Pancreas (tissue), 10 donors: ENCODE measurements at places on chromosomes 3 and 15. TPM values are rescaled to one million over a fixed set of nuclear protein-coding genes. Genes with fewer than 3 reads are reported as not detected.

Gene HRH1
- total RNA-seq, result 0.23 TPM

DNA sequence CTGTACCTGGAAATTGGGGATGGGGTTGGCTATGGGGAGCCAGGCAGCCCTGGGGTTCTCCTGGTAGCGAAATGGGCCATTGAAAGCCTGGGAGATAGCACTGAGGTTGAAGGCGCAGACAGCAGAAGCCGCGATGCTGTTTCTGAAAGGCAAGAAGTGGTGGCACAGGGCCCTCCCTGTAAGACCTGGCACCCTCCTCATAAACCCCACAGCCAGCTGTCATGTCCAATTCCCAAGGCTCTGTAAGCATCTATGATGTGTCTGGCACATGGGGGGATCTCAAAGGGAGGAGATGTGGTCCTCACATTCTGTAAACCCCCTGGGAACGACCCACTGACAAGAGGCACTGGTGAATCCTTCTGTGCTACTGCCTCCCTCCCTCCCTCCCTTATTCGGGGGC lies 104.0 kb downstream of the SEMA5B start:
- DNase-seq, result no peak

Gene HYAL1
- 7.1 TPM for total RNA-seq

DNA sequence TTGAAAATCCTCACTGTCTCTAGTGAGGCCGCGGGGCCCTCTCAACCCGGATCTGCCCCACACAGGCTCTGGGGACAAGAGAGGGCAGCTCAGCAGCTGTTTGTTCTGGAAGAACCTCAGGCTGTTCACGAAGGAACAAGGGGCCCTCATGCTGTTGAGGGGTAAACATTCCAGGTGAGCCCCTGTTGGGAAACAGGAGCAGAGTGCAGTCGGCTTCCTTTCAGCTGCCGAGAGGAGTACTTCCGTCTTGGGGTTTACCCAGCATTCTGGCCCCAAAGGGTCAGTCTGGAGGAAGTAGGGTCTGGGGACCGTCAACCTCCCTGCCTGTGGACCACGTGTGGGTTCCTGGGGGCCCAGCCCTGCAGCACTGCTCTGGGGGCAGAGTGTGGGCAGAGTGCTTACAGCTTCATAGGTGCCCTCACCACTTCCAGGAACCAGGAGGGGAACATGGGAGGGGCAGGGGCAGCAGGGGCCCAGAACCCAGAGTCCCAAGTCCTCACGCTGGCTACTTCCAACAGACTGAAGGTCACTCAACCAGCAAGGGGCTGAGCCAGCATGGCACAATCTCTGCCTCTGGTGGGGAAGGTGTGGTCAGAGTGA lies 49.2 kb upstream of the CTSH start:
- no peak for DNase-seq

GRCh38 chr15:67979281-67979680 lies 74.8 kb upstream of the PIAS1 start:
- no peak for DNase-seq

DNA sequence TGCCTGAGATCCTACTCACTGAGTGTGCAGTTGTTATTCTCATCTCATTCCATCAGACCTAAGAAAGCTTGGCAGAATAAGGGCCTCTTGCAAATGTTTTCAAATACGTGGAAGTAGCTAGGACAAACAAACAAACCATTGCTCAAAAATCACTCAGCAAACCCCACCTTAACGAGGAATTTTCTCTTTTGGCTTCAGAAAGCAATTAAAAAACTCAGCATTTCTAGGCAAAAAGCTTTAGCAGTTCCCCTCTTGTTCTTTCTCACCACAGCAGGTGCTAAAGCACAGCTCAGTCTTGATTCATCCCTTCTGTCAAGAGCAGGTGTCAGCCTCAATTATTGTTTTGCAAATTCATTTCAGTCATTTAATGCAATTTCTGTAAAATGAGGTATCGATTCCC lies 58.6 kb upstream of the NUDT16 start:
- no peak for DNase-seq

GRCh38 chr3:46107682-46108081 lies 80.4 kb upstream of the XCR1 start:
- no peak for DNase-seq

GRCh38 chr3:11230832-11231231 lies 41.4 kb upstream of the ATG7 start:
- no peak for DNase-seq

DNA sequence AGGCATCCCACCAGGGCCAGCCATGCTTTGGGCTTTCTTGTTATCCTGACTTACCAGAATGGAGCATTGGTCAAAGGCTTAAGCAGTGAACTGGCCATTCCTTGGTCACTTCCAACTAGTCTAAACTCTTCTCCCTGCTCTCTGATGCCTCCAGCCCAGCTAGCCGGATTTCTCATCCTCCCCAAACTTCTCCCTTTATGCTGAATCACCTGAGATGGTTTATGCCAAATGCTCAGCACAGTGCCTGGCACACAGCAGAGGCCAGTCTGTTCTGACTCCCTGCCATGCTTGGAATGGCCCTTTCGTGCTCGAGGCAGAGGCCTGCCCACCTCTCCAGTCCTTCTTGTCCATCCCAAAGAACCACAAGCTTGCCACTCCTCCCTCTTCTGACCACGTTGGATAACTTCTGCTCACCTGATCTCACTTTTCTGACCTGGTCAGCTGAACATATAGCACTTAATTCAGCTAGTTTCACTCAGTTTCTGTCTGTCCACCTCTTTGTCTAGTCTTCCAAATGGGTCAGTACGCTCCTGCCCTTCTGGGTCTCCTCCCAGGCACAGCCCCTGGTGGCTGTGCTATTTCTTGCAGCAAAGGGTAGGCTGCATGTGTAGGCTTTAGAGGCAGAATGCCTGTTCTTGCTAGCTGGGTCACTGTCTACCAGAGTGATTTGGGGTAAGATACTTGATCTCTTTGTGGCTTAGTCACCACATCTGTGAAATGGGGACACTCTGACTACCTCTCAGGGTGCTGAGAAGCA lies 2.2 kb upstream of the RBP1 start:
- no peak for DNase-seq

GRCh38 chr3:107117922-107118536 lies 259.2 kb upstream of the CCDC54 start:
- no peak for DNase-seq

Gene SAMMSON
- not detected for total RNA-seq

Gene HIGD2B
- 0.12 TPM for total RNA-seq

Gene SCG5
- 110 TPM for total RNA-seq

GRCh38 chr3:81080608-81081007 lies 680.8 kb downstream of the GBE1 start:
- no peak for DNase-seq

Gene GOLGA8B
- 106 TPM for total RNA-seq

DNA sequence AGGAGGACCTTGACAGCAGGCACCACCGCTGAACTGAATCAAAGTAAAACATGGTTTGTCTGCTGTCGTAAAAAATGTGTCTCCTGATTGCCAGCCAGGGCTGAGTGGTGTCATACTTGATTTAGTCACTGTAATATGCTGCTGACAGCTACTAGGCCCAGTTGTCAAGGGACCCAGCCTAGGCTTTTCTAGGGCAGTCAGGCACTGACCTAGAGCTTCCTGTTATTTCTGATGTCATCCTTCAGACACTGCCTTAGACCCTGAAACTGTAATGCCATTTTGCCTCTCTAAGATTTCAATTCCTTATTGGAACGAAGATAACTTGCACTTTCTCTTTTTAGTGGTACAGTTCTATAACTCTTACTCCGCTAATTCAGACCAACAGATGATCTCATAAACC lies 2.6 kb upstream of the MRPL3 start:
- no peak for DNase-seq

Gene EXD1
- total RNA-seq, result not detected

DNA sequence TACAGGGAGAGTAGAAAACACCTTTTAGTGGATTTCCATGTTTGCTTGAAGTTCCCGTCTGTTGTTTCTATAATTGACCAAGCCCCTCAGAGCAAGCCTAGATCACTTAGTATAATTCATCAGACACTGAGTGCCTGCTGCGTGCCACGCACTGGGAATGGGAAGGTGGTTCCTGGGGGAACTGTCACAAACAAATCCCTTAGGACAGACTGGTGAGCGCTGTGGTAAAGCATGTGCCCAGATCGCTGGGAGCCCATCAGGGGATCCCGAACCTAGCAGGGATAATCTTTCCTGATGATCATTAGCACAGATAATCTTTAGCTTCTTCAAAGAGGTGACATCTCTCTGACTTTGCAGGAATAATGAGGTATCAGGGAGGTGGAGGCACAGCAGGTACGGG lies 9.6 kb downstream of the MRPS11 start:
- no peak for DNase-seq

- no peak for DNase-seq
Measured at GRCh38 chr15:78944202-78944625, 632 bp downstream of the CTSH start.

DNA sequence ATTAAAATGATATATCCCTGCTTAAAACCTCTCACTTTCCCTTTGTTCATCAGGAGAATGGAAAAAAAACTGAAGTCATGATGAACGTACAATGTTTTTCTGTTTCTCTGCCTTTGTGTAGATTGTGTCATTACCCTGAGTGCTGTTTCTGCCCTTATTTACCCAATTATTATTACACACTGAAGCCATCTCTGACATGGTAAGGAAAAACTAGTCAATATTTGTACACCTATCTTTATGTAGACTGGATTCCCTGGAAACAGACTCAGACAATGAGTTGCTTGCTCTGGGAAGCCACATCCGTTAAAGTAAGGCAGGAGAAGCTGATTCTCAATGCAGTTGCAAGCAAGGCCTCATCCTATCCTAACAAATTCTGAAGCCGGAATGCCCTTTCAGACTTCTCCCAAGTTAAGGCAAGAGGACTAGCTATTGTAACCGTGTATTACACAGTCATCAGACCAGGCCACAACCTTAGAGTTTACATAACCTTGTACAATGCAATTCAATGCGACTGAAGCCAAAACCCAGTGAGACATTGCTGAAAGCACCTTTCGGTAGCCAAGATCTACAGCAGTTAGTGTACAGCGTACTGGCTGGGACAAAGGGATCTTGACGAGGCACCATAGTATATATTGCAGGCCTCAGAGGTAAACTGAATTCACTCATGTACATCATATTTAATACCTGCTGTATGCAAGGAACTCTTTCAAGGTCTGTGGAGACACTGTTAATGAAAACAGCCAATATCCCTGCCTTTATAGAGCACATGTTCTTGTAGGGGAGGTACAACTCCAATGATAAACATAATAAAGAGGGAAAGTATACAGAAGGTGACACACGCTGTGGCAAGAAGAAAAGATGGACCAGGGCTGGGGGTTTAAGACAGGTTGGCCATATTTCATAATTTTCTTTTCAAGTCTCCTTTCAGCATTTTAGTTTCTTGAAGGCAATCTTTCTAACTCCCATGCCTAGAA lies 1040.8 kb upstream of the SEMA6D start:
- no peak for DNase-seq

Gene SHC4
- total RNA-seq, result 0.16 TPM
